Endothelial cell (in vitro differentiated cells): ENCODE measurements at places on chromosomes 5 and 9. TPM values are rescaled to one million over a fixed set of nuclear protein-coding genes. Genes with fewer than 3 reads are reported as not detected.
A peak's percentile ranks its signal among the peaks of the same experiment; 100 is the strongest.

DNA sequence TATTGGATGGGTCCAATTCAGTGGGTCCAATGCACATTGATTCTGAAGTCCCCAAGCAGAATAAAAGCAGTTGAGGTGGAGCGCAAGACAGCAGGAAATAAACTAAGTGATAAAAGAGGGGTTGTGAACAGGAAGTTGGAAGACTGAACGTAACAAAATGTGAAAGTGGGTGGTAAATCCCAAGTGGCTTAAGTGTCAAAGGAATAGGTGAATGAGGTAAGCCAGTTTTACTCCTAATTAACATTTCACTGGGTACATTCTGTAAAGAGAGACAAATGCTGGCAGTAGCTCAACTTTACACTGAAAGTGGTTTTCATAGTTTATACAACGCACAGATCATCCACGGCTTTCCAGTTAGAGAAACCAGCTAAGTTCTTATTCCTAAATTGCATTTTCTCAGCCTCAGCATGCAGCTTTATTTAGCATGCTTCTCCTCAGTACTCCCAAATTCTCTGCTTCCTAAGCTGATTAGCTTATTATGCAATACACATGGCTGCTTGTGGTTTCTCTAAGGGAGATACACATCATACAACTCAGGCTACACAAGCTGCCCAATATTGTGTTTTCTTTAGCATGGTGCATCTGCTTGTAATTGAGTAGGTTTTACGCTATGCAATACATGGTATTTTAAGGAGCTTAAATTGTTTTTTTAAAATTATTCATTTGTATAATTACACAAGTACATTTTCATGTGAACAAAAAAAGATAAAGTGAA is 34.2 kb upstream of the HSD17B4 start:
- no peak for DNase-seq

GRCh38 chr9:105887679-105888078 is 193.3 kb downstream of the TMEM38B start:
- DNase-seq: no peak

DNA sequence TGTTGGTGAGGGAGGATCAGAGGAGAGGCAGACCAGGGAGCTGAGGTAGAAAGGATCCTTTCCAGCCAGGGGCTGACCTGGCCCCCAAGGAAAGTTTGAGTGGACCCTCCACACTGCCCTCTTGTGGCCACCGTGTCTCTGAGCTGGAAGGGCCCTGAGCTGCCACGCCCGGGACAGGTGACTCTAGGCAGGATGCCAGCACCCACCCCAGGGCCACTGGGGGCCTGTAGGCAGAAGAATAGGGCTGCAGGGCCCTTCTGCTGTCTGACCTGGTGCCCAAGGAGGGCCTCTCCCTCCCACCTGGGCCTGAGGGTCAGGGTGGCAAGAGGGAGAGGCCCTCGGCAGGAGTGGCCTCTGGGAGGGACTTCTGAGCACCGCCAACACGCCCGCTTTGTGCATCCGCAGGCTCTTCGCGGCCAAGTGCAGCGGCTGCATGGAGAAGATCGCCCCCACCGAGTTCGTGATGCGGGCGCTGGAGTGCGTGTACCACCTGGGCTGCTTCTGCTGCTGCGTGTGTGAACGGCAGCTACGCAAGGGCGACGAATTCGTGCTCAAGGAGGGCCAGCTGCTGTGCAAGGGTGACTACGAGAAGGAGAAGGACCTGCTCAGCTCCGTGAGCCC is 76.8 kb downstream of the LMX1B start:
- DNase-seq: peak; percentile 80

- no peak for DNase-seq
Measured at GRCh38 chr9:89718176-89718575, 113.4 kb downstream of the GADD45G start.

DNA sequence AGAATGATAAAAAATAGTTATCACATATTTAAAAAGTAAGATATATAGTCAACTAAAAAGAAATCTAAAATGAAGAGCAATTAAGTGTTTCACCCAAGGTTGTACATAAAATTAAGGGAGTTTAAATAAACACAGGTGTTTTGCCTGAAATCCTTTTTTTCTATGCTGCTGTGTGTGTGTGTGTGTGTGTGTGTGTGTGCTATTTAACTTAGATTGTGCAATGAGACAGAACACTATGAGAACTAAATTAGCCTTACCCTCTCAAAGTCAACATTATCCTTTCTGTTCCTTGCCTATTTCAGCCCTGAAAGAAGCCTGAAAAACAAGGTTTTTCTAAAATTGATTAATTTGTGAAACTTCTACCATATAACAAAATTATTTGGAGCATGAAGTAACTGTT is 516.2 kb downstream of the ELAVL2 start:
- DNase-seq: no peak

Gene UGCG
- total RNA-seq: 14.1 TPM

Gene PTBP3
- 94.0 TPM for total RNA-seq

GRCh38 chr9:130327781-130328348 is 62.3 kb downstream of the HMCN2 start:
- no peak for DNase-seq

DNA sequence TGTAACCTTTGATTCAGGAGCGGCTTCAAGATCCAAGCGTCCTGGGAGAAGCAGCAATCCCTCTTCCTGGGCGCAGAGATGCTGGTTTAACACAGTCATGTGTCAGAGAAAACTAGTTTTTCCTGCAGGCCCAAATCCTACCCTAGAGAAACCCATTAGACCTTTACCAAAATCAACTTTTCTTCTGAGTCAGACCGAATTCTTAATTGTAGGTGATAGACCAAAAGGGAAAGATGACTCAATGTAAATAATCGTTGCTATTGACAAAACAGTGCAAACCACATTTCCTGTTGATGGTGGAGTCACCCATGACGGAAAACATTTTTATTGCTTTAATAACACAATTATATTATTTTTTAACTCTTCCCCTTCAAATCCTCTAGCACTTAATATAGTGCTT is 40.1 kb downstream of the SLC1A1 start:
- no peak for DNase-seq

Gene ABHD17B
- total RNA-seq: 32.6 TPM

GRCh38 chr5:126780165-126780827 is 3.4 kb downstream of the LMNB1 start:
- peak; percentile 18 for DNase-seq

GRCh38 chr5:66864240-66864884 is 268.2 kb downstream of the MAST4 start:
- DNase-seq: peak; percentile 34

- DNase-seq: no peak
Measured at GRCh38 chr5:181152406-181152805, 5.0 kb downstream of the OR2V2 start.

Gene HTR4
- total RNA-seq: not detected

GRCh38 chr9:68443624-68444023 is 87.2 kb downstream of the PGM5 start:
- no peak for DNase-seq
